ENCODE measurements at places on chromosomes 2 and 18. TPM values are rescaled to one million over a fixed set of nuclear protein-coding genes. Genes with fewer than 3 reads are reported as not detected.

DNA sequence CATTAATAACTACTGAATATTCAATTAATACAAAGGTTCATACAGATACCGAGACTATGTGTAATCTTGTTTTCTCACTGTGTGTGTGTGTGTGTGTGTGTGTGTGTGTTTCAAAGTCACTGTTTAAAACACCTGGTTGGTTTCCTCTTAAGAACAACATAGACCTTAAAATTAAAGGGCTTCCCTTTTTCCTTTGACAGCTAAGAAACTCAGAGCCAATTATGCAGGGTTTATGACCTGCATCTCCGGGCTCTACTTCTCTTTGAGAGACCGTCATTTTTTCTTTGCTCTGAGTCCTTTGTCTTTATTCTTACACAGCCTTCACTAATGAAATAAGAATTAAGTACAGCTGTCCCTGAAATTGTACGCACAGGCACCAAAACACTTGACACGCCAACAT, 145.6 kb downstream of the HDAC4 start:
- H3K27me3 ChIP-seq: no peaks in the 10 kb centered on the region
- DNase-seq: no peak
- H3K27ac ChIP-seq: no peak overlapping the region
- H3K4me3 ChIP-seq: no peak overlapping the region
- no peaks in the 10 kb centered on the region for H3K36me3 ChIP-seq

DNA sequence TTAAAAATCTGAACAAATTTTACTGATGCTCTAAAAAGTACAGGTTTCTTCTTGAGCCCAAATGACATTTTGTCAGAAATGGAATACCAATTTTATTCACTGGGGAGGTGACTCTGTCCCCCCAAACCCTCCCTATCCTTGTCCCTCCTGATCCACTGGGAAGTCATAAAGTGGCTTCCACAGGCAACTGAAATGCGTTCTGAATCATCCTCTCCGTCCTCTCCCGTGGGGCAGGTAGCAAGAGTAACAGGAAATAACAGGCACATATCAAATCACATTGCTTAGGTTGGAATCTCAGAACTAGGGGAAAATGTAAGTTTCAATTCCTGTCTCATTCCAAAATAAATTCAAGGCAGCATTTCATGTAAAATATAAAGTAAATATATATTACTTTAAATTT, 44.5 kb downstream of the MYL12B start:
- no peaks in the 10 kb centered on the region for H3K4me1 ChIP-seq
- no peaks in the 10 kb centered on the region for H3K27me3 ChIP-seq
- no peak overlapping the region for H3K4me3 ChIP-seq
- H3K36me3 ChIP-seq: no peaks in the 10 kb centered on the region
- DNase-seq: no peak
- H3K27ac ChIP-seq: no peak overlapping the region

DNA sequence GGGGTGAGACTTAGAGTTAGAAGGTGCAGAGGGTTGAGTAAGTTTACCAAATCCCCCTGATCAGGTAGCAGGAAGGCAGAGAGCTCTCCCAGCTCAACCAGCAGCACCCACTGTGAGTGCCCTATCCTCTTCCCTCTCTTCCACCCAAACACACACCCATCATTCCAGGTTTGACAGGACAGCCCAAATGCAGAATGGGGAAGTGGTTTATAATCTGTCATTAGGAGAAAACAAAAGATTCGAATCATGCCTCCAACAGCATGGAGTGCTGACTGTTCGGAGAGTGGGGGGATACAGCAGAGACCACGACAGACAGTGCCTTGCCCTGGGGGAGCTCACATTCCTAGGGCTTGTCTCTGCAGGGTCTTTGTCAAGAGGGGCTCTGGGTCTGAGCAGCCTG, 11.7 kb downstream of the CXCR2 start:
- peaks cover 9% of the 10 kb centered on the region for H3K4me1 ChIP-seq
- H3K27ac ChIP-seq: peak overlapping the region; percentile 58
- H3K36me3 ChIP-seq: no peaks in the 10 kb centered on the region
- H3K27me3 ChIP-seq: peaks cover 6% of the 10 kb centered on the region
- H3K4me3 ChIP-seq: no peak overlapping the region

DNA sequence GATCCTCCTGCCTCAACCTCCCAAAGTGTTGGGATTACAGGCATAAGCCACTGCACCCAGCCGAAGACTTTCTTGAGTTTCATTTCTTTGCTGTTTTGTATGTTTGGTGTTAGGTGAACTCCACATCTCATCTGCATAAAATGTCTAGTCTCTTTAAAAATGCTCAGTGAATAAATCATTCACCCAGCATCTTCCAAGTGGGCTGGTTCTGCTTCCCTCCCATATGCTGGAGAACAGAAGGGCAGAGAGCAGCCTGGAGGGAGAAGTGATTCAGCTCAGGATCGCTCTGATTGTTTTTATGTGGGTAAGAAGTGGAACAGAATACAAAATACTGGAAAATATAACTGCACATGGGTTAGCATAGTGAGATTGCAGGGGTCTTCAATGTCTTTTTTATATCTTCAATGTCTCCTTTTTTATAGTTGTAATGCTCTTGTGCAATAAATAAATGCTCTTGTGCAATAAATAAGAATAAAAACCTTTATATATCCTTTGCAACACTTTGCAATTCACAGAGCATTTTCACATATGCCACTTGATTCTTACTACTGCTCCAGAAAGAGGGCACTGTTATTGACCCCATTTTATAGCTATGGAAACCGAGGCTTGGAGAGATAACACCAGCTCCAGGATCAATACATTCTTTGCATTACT, 253.0 kb upstream of the NCKAP5 start:
- no peaks in the 10 kb centered on the region for H3K27me3 ChIP-seq
- no peak overlapping the region for H3K4me3 ChIP-seq
- H3K27ac ChIP-seq: no peak overlapping the region
- H3K36me3 ChIP-seq: no peaks in the 10 kb centered on the region
- H3K4me1 ChIP-seq: no peaks in the 10 kb centered on the region

- no peak overlapping the region for H3K27ac ChIP-seq
- H3K27me3 ChIP-seq: no peaks in the 10 kb centered on the region
- DNase-seq: no peak
- H3K36me3 ChIP-seq: no peaks in the 10 kb centered on the region
Observed at GRCh38 chr18:70260683-70261082, 28.2 kb upstream of the SOCS6 start.

- no peak overlapping the region for H3K4me3 ChIP-seq
- peaks cover 6% of the 10 kb centered on the region for H3K4me1 ChIP-seq
- H3K27me3 ChIP-seq: no peaks in the 10 kb centered on the region
- no peak overlapping the region for H3K27ac ChIP-seq
- H3K36me3 ChIP-seq: peaks cover 21% of the 10 kb centered on the region
Observed at GRCh38 chr2:169871994-169872393, 44.7 kb downstream of the UBR3 start.

GRCh38 chr2:223538920-223539440, 63.2 kb downstream of the SCG2 start:
- no peak for DNase-seq
- no peaks in the 10 kb centered on the region for H3K36me3 ChIP-seq
- no peaks in the 10 kb centered on the region for H3K27me3 ChIP-seq
- H3K4me3 ChIP-seq: no peak overlapping the region
- H3K27ac ChIP-seq: no peak overlapping the region

DNA sequence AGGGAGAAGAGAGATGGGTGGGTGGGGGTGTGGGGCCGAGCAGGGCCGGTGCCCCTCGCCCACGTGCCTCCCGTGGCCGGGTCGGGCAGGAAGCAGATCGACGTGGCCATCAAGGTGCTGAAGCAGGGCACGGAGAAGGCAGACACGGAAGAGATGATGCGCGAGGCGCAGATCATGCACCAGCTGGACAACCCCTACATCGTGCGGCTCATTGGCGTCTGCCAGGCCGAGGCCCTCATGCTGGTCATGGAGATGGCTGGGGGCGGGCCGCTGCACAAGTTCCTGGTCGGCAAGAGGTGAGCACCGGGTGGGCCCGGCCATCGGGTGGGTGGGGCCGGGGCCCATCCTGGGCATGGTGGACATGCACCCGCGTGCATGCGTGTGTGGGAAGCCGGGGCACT, 21.8 kb downstream of the ZAP70 start:
- peaks cover 12% of the 10 kb centered on the region for H3K36me3 ChIP-seq
- no peak overlapping the region for H3K4me3 ChIP-seq
- peak; percentile 76 for DNase-seq
- no peaks in the 10 kb centered on the region for H3K4me1 ChIP-seq

- DNase-seq: no peak
- peaks cover 25% of the 10 kb centered on the region for H3K4me1 ChIP-seq
- peaks cover 35% of the 10 kb centered on the region for H3K27me3 ChIP-seq
- no peaks in the 10 kb centered on the region for H3K36me3 ChIP-seq
- peak overlapping the region; percentile 63 for H3K4me3 ChIP-seq
Observed at GRCh38 chr2:66447677-66448076, 12.8 kb downstream of the MEIS1 start.

DNA sequence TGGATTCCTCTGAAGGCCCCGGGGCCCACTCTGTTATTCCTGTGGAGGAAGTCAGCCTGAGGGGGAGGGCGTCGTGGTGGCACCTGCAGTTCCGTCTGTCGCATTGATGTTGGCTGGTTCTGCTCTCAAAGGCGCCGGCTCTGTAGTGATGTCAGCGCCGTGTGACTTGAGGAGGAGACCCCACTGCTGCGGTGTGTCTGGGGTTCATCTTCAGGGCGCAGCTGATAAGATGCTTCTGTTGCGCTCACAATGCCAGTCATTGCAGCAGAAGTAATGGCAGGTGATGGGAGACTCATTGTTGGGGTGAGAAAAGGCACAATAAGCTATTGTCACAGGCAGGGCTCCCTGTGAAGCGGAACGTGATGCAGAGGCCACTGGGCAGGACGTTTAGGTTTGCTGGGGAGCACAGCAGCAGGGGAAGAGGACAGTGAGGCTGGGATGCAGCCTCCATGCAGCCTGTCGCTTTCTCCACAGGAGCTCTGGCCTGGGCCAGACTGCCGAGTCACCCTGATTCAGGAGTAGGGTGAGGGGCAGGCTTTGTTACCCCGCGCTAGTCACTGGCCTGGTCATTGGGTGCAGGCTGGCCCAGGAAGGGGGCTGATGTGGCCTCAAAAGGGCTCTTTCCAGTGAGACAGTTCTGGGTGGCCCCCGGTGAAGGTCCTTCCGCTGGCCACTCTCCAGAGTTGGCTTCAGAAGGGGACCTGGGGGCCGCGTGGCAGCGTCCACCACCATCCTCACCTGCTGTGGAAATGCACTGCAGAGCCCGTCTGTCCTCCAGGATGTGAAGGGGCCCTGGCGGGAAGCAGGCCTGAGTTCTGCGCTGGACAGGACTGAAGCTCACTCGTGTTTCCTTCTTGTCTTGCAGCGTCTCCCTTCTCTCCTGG, 42.9 kb downstream of the SH3BP4 start:
- no peaks in the 10 kb centered on the region for H3K36me3 ChIP-seq
- no peaks in the 10 kb centered on the region for H3K27me3 ChIP-seq
- no peak for DNase-seq
- peaks cover 40% of the 10 kb centered on the region for H3K4me1 ChIP-seq

GRCh38 chr2:159793326-159793725, 4.7 kb downstream of the CD302 start:
- no peak overlapping the region for H3K4me3 ChIP-seq
- DNase-seq: no peak
- no peaks in the 10 kb centered on the region for H3K4me1 ChIP-seq
- H3K36me3 ChIP-seq: no peaks in the 10 kb centered on the region
- peak overlapping the region; percentile 73 for H3K27ac ChIP-seq

DNA sequence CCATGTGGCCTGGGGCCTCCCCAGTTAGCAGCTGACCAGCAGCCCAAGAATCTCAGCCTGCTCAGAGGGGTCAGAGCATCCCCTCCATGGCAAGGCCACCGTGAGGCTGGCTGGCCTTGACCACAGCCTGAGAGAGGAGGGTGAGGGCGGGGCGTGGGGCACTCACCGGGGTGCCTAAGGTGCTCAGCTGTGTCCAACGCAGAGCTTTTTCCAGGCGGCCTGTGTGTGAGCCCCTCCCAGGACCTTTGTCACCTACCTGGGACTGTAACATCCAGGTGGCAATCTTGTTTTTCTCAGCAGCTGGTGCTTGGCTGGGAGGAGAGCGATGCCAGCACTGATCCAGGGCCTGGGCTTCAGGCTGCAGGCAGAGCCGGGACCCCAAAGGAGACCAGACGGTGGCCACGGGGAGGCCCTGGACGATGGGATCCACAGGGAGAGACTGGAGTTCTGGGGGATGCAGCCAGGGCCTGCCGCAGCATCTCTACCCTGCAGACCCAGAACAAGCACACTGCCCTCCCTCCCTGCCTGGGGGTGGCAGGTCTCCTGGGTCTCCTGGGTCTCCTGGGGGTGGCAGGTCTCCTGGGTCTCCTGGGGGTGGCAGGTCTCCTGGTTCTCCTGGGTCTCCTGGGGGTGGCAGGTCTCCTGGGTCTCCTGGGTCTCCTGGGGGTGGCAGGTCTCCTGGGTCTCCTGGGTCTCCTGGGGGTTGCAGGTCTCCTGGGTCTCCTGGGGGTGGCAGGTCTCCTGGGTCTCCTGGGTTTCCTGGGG, 12.3 kb downstream of the SNED1 start:
- no peak overlapping the region for H3K4me3 ChIP-seq
- DNase-seq: peak; percentile 69
- H3K27ac ChIP-seq: no peak overlapping the region
- peaks cover 38% of the 10 kb centered on the region for H3K27me3 ChIP-seq
- peaks cover 19% of the 10 kb centered on the region for H3K4me1 ChIP-seq
- no peaks in the 10 kb centered on the region for H3K36me3 ChIP-seq

- no peak overlapping the region for H3K4me3 ChIP-seq
- H3K36me3 ChIP-seq: no peaks in the 10 kb centered on the region
- no peaks in the 10 kb centered on the region for H3K4me1 ChIP-seq
- no peaks in the 10 kb centered on the region for H3K27me3 ChIP-seq
Observed at GRCh38 chr2:79860228-79861058, 347.6 kb downstream of the CTNNA2 start.

DNA sequence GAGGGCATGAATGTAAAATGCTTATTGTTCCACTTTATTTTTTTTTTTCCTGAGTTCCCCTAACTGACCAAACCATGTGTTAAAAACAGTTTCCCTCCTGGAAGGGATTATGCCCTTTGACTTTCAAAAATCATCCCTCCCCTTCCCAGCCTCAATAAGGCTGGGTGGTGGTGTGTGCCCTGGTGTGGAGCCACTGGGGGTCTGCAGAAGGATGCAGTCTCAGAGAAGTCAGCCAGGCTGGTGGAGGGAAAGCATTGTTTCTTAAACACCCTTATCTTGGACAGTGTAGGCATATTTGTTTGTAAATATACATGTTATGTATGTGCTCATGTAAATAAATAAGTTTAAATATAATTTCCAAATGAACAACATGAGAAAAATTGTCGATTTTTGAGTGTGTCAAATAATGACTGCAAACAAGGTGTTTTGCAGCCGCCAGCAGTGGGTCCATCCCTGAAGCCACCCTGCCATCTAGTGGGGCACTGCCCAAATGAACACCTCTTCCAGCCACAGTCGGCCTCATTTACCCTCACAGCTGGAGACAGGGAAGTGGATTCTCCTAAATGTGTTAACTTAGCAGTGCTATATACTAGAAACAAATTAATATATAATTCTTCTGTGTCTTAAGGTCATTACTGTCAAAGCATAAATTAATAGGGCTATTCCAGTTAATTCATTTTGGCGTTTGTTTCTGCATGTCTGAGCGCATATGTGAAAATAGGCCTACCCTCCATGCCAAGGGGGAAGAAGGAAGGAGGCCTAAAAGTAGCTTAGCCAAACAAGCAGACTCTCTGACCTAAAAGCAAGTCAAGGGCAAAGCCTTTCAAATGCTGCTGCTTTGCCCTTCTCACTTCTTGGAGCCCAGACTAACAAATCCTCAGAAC, 209.6 kb upstream of the PIK3C3 start:
- no peak overlapping the region for H3K27ac ChIP-seq
- H3K36me3 ChIP-seq: no peaks in the 10 kb centered on the region
- no peaks in the 10 kb centered on the region for H3K27me3 ChIP-seq
- DNase-seq: no peak
- H3K4me3 ChIP-seq: no peak overlapping the region
- no peaks in the 10 kb centered on the region for H3K4me1 ChIP-seq

Gene NCKAP5
- polyA plus RNA-seq: 0.76 TPM

Gene ABCB11
- 0.07 TPM for polyA plus RNA-seq

Gene SFT2D3
- polyA plus RNA-seq: 8.3 TPM

Gene TLK1
- polyA plus RNA-seq: 21.8 TPM

Gene CD207
- polyA plus RNA-seq: 0.11 TPM

Gene TUBA4A
- polyA plus RNA-seq: 89.2 TPM

Gene DIPK1C
- polyA plus RNA-seq: 0.10 TPM

Gene GLI2
- polyA plus RNA-seq: 0.23 TPM

Gene ANTXR1
- 3.5 TPM for polyA plus RNA-seq
